ENCODE measurements at places on chromosomes 11 and 22. TPM values are rescaled to one million over a fixed set of nuclear protein-coding genes. Genes with fewer than 3 reads are reported as not detected.

Gene WT1
- 0.61 TPM for total RNA-seq

Gene CBL
- total RNA-seq = 45.7 TPM

Gene OR8D1
- not detected for total RNA-seq

Gene CHRM1
- not detected for total RNA-seq

Gene DSCAML1
- total RNA-seq = not detected

Gene TSKU
- total RNA-seq = 20.1 TPM

Gene ESAM
- 0.19 TPM for total RNA-seq

Gene SUSD2
- total RNA-seq = 13.3 TPM

Gene OR52I2
- not detected for total RNA-seq

Measured in MCF 10A (cell line).